A172 (cell line): ENCODE measurements at places on chromosomes 12 and 14.

DNA sequence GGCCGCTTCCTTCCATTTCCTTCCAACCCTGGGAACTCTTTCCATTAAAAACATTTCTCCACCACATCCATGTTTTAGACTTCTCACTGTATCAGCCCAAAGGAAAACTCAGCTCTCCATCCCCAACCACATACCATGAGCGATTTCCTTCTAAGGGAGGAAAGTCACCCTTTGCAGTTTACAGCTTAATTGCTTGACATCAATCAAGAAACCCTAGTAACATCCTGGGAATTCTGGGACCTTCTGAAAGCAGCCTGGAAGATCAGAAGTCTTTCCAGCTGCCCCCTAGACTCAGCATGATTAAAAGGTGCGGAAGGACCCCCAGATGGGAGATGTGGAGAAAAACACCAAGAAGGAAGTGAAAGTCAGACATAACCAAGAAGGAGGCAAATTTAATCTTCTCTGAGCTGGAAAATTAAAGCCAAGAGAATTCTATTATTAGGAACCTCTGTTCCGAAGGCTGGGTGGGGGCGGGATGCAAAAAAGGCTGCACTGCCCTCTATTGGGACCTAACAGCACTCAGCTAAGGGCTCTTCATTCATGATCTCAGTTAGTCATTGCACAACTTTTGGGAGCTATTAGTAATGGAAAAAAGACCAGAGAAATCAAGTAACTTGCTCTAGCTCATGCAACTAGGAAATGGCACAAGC is 73.3 kb upstream of the PLXNC1 start:
- DNase-seq, result peak; percentile 65

DNA sequence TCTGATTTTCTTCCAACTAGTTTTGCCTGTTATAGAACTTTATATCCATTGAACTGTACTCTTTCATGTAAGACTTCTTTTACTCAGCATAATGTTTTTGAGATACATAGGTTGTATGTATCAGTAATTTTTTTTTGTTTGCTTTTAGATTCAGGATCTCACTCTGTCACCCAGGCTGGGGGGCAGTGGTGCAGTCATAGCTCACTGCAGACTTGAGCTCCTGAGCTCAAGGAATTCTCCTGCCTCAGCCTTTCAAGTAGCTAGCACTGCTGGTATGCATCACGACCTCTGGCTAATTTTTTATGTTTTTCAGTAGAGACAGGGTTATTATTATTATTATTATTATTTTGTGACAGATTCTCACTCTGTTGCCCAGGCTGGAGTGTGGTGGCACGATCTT is 65.0 kb upstream of the DDHD1 start:
- DNase-seq, result no peak

GRCh38 chr12:6535697-6535946 is 1.3 kb downstream of the GAPDH start:
- DNase-seq, result no peak

DNA sequence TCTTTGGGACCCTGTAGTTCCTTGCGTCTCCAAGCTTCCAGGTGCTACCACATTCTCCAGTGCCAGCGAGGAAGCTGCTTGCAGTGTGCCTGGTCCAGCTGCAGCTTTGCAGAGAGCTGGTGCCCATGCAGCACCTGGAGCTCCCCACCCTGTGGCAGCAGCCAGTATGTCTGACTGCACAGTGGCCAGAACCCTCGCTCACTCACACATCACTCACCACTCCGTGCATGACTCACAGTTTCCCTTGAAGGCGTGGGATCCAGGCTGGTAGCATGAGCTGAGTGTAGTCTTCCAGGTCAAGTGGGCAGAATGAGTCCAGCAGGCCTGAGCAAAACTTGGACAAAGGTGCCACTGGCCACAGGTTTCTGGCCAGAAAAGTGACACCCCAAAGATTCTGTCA is 33.6 kb downstream of the SDR9C7 start:
- peak; percentile 96 for DNase-seq

- DNase-seq, result no peak
Observed at GRCh38 chr14:105540811-105541210, 14.4 kb downstream of the TMEM121 start.
